ENCODE measurements at places on chromosomes 16 and 17. TPM values are rescaled to one million over a fixed set of nuclear protein-coding genes. Genes with fewer than 3 reads are reported as not detected.

DNA sequence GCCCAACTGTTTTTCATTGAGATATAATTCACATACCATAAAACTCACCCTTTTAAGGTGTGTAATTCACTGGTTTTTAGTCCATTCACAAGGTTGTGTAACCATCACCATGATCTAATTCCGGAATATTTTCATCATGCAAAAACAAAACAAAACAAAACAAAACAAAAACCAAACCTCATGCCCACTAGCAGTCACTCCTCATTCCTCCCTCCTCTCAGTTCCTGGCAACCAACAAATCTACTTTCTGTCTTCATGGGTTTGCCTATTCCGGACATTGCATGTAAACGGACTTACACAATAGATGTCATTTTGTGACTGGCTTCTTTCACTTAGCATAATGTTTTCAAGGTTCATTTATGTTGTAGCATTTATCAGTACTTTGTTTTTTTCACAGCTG, 4.5 kb upstream of the NOD2 start:
- no peak for DNase-seq

- no peak for DNase-seq
These were observed 6.7 kb downstream of the RUNDC3A start for GRCh38 chr17:44314869-44315661.

- no peak for DNase-seq
These were observed 22.4 kb downstream of the CEP95 start for GRCh38 chr17:64529221-64529620.

DNA sequence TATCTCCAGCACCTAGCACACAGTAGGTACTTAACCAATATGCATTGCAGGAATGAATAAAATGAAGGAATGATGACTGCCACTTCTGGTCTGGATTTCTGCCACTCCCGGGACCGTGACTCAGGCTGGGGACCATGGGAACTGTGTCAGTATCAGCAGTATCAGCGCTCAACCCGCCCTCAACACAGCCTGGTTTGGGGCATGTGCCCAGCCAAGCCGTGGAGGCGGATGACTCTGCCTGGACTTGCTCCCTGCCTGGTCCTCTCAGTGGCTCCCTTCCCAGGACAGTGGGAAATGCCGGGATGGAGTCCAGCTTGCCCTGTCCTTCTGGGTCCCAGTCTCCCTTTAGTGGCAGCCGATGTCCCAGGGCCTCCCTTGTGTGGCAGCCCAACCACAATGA, 55.1 kb downstream of the SRCIN1 start:
- peak; percentile 33 for DNase-seq

GRCh38 chr16:27171584-27171983, 31.7 kb upstream of the KDM8 start:
- no peak for DNase-seq

The PSMB10 gene
- polyA plus RNA-seq, result 21.7 TPM

The SYCE1L gene
- not detected for polyA plus RNA-seq

The CCL18 gene
- not detected for polyA plus RNA-seq
